ENCODE measurements at places on chromosomes 5 and 9. TPM values are rescaled to one million over a fixed set of nuclear protein-coding genes. Genes with fewer than 3 reads are reported as not detected.

CCNJL gene
- 6.8 TPM for total RNA-seq

TAF11L11 gene
- not detected for total RNA-seq

TOR1B gene
- total RNA-seq = 10.0 TPM

C6 gene
- 90.3 TPM for total RNA-seq

DNA sequence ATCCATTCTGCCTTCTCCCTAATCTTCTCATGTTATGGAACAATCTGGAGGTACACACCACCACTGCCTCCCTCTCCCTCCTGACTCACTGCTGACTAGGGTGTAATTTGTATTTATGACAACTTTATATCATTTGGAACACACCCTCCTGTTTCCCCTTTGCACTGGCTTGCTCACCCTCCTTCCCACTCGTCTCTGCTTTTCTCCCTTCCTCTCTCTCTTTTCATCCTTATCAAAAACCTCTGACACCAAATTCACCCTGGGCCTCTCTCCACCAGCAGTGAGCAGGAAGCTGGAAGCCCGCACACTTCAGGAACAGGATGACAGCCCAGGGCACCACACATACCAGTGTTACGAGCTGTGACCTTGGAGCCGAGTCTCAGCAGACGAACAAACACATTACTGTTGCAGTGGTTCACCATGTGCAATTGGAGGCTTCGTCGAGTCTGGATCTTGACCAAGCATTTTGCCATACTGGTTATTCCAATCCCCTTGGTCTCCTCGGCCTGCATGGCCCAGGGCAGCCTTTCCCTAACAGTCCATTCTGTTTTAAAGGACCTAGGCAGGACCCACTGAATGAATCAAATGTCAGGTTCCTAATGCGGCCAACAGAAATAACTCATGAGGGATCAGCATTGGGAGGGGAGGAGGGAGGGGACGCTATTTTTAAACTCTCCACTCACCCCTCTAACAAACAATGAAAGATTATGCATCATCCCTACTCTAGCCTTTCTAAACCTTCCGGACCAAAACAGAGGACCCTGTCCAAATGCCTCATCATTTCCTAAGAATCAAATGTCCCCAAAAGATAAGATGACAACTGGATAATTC is 203.9 kb upstream of the RASEF start:
- peak; percentile 68 for DNase-seq

DNA sequence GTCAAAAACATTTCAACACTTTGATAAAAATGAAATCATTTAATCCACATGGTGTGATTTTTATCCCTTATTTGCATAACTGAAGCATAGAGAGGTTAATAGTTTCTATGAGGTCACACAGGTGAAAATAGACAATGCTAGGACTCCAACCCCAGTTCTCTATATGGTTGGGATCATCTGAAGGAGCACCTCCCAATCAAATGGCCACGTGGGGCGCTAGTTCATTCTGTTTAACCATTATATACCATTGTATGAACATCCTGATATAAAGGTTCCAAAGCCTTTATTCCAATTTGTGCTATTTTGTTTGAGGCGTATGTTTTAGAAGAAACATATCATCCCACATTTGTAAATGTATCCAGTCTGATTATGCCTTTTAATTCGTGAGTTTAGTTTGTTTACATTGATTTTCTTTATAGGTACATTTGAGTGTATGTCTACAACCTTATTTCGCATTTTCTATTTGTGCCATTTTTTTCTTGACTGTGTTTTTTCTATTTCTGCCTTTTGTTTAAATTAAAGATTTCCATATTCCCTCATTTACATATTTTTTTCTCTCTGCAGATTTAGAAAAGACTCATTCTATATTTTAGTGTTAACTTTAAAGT is 1092.0 kb downstream of the MAT2B start:
- DNase-seq = no peak

GRCh38 chr5:169895926-169896325 is 84.4 kb downstream of the INSYN2B start:
- peak; percentile 85 for DNase-seq

GRCh38 chr9:128409450-128409849 is 11.2 kb upstream of the CERCAM start:
- no peak for DNase-seq

GRCh38 chr5:150044712-150045111 is 41.6 kb downstream of the CSF1R start:
- DNase-seq = no peak

- DNase-seq = no peak
These were observed 25.2 kb downstream of the HOMER1 start for GRCh38 chr5:79488775-79489174.

DNA sequence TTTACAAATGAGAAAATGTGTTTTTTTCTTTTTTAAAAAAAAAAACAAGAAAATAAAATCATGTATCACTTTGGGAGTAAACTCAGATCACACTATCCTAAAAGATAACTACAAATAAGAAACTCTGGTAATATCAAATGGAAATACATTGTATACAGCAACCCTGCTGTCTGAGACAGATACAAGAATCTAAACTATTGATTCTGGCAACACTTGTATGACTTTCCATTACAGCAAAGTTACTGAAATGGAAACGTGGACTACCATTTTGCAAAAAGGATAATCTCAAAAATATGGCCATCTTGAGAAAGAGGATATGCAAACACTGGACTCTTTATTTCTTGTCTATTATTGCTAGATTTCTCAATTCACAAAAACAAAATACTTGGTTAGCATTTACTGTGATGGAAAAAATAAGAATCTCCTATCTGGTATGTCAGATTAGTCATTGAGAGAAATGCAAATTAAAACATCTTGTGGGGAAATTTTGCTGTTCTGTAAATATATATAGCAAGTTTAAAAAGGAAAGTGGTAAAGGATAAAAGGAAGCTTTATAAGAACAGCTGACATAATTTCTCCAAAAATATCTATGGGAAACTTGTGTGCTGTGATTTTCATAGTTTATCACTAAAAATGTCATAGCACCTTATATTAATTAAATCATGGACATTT is 112.9 kb upstream of the FER start:
- no peak for DNase-seq

GRCh38 chr5:53424686-53425615 is 55.5 kb upstream of the FST start:
- DNase-seq = no peak

DNA sequence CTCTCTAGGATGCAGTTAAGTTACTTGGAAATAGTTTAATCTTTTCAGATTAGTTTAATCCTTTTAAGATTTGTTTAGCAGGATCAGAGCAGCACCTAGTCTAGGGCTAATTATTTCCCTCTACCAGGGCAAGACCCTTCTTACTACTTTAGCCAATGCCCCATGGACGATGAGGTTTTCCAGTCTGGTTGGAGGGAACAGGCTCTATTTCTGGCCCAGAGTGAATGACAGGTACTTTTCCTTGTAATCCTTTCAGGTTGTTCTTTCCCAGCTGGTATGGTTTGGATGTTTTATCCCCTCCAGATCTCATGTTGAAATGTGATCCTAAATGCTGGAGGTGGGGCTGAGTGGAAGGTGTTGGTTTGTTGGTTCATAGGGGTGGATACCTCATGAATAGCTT is 27.2 kb downstream of the PTTG1 start:
- DNase-seq = no peak

GRCh38 chr9:14106699-14107098 is 207.2 kb downstream of the NFIB start:
- DNase-seq = no peak

DNA sequence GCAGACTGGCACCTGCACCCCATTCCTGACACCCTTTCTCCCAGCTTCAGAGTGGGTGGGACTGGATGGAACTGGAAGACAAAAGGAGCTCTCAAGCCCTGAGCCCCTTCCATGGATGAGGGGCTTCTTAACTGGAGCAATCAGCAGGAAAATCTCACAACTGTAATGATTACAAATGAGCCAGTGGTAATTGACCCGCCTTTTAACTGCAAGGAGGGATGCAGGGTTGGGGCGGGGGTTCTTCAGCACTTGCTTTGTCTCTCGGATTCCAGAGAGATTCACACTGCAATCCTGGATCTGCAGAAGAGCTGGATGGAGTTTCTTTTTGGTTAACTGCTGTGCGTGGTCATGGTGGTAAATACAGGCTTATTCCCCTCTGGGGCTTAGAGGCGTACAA is 160.1 kb upstream of the SHB start:
- DNase-seq = no peak

DNA sequence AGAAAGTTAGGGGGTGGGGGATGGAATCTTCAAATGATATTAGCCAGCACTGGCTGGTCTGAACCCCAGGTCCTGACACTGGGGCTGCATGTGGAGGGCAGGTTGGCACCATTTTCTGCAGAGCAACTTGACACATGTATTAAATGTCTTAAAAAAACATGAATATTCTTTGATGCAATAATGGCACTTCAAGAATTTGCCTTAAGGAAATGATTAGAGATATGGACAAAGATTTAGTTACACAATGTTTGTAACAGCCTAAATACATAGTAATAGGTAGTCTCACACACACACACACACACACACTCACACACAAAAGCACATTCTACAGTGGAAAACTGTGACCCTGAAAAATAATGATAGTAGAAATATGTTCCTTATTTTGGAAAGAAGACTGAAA is 3.6 kb downstream of the SVEP1 start:
- no peak for DNase-seq

- DNase-seq = no peak
These were observed 152.8 kb upstream of the IER5L start for GRCh38 chr9:129330711-129331492.

DNA sequence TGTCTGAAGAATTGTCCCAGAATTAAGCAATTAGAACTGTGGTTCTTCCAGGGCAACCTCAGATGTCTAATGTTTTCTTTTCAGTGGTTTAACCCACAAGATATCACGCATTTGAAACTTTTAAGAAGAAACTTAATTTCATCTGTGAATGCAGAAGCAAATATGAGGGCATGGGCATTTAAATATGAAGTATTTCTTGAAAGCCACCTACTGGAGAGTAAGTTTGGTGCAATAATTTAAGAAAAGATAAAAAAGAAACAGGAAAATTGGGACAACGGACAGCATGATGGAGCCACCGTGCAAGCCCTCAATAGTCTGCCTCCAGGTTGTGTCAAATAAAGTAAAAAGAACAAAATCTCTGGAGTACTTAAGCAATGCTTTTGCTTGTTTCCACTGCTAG is 1.2 kb upstream of the CAPSL start:
- DNase-seq = no peak

DNA sequence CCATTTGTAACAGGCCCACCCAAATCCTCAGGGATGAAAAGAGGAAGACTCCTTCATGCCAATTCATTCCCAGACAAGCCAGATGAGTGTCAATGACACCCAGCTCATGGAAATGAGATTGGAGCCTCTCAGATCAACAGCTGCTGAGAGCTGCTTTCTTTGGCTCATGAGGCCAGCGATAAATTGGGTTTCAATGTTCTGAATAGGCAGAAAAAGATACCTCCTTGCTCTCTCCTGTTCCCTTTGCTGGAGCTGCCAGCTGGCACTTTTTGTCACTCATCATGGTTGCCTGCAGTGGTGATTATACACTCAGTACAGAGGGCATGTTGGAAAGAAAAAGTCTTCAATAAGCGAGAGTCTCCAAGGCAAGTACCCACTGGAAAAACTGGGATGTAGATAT is 47.1 kb downstream of the SH3RF2 start:
- DNase-seq = peak; percentile 43

- no peak for DNase-seq
These were observed 108.3 kb upstream of the FER start for GRCh38 chr5:108639366-108639765.

DNA sequence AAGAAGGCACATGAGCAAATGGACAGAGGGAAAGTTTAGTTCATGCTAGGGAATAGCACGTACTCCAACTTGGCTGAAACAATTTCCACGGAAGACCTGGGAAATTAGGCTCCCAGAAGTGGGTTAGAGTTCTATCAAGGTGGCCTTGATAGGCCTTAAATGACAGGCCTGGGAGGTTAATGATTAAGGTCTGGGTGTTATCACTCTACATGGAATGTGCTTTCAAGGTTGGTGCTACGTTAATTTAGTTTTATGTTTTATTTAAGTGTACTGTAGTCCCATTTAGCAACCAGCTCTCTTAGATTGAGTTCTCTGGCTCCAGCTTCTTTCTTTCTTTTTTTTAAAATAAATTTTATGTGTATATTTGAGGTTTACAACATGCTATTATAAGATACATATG is 121.4 kb upstream of the MEF2C start:
- DNase-seq = no peak

GRCh38 chr9:6271508-6272228 is 56.1 kb downstream of the IL33 start:
- no peak for DNase-seq

DNA sequence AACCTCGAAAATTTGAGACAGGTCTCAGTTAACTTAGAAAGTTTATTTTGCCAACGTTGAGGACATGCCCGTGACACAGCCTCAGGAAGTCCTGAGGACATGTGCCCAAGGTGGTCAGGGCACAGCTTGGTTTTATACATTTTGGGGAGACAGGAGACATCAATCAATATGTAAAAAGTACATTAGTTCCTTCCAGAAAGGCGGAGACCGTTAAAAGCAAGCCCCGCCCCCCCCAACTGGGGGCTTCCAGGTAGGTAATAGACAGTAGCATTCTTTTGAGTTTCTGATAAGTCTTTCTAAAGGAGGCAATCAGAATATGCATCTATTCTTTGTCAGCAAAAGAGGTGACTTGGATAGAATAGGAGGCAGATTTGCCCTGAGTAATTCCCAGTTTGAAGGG is 599 bp upstream of the MOCS2 start:
- DNase-seq = peak; percentile 37
